ENCODE measurements at places on chromosomes 1 and 21.
A peak's percentile ranks its signal among the peaks of the same experiment; 100 is the strongest.

GRCh38 chr1:8477166-8477982 lies 159.5 kb downstream of the SLC45A1 start:
- peaks cover 4% of the 10 kb centered on the region for H3K27me3 ChIP-seq
- peaks cover 23% of the 10 kb centered on the region for H3K4me1 ChIP-seq
- peaks cover 4% of the 10 kb centered on the region for H3K36me3 ChIP-seq

GRCh38 chr1:94286864-94287437 lies 49.6 kb upstream of the ARHGAP29 start:
- no peak overlapping the region for H3K27ac ChIP-seq
- H3K36me3 ChIP-seq, result no peaks in the 10 kb centered on the region
- no peak overlapping the region for H3K4me3 ChIP-seq
- DNase-seq, result no peak
- peaks cover 1% of the 10 kb centered on the region for H3K27me3 ChIP-seq

DNA sequence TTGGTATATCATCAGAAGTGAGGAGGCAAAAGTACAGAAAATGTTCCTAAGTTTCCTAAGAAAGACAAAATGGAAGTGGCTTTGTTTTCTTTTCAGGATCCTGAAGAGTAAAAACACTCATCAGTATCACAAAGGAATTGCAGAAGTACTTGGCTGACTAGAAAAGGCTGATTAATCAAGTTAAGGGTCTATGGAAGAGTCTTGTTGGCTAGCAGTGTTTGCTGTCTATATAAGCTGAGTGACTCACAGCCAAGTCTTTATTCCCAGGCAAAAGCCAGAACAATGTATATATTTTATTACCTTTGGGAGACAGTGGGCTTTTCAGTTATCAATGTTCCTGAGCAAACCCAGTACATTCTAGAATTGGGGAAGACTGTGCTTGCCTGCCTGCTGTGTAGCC lies 777.0 kb downstream of the PLA2G4A start:
- H3K27me3 ChIP-seq, result peaks cover 5% of the 10 kb centered on the region
- no peaks in the 10 kb centered on the region for H3K36me3 ChIP-seq
- no peak overlapping the region for H3K4me3 ChIP-seq
- H3K4me1 ChIP-seq, result no peaks in the 10 kb centered on the region

- peaks cover 10% of the 10 kb centered on the region for H3K36me3 ChIP-seq
- peaks cover 22% of the 10 kb centered on the region for H3K4me1 ChIP-seq
- peaks cover 9% of the 10 kb centered on the region for H3K27me3 ChIP-seq
- H3K27ac ChIP-seq, result peak overlapping the region; percentile 67
These were observed 64.4 kb downstream of the PCNT start for GRCh38 chr21:46388206-46388880.

GRCh38 chr1:55526716-55527115 lies 311.6 kb upstream of the USP24 start:
- DNase-seq, result no peak
- H3K4me3 ChIP-seq, result no peak overlapping the region
- H3K36me3 ChIP-seq, result no peaks in the 10 kb centered on the region
- no peak overlapping the region for H3K27ac ChIP-seq
- H3K27me3 ChIP-seq, result peaks cover 13% of the 10 kb centered on the region

- H3K4me1 ChIP-seq, result peaks cover 48% of the 10 kb centered on the region
- no peak overlapping the region for H3K27ac ChIP-seq
- H3K27me3 ChIP-seq, result no peaks in the 10 kb centered on the region
- DNase-seq, result no peak
- peaks cover 6% of the 10 kb centered on the region for H3K36me3 ChIP-seq
- no peak overlapping the region for H3K4me3 ChIP-seq
These were observed 58.6 kb upstream of the HIVEP3 start for GRCh38 chr1:41977326-41977725.
